ENCODE measurements at places on chromosomes 11 and 22. TPM values are rescaled to one million over a fixed set of nuclear protein-coding genes. Genes with fewer than 3 reads are reported as not detected.

- no peak for DNase-seq
These were observed 475.1 kb downstream of the BRD1 start for GRCh38 chr22:49352361-49353169.

DNA sequence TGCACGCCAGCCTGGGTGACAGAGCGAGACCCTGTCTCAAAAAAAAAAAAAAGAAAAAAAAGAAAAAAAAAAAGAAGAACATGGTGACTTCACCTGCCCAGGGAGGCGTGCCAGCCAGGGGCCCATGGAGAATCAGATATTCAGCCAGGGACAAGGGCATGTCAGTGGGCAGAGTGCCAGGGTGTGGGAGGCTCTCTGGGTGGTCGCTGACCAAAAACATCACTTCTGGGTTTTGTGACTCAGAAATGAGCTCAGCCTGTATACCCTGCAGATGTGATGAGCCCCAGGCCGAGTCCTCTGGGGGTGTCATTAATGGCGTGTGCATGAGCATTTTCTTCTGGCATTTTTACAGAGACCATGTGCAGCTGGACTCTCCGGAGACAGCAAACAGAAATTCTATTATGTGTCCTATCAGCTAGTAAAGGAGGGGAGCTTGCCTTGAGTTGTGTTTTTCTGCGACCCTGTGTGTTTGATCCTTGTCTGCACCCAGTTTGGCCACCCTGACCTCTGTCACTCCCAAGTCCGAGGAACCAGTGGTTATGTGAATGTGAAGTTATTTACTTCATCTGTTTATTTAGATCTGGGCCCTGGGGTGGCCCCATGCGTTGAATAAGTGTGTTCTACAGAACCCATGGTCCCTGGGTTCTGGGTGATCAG, 53.6 kb downstream of the BCR start:
- DNase-seq = no peak

DNA sequence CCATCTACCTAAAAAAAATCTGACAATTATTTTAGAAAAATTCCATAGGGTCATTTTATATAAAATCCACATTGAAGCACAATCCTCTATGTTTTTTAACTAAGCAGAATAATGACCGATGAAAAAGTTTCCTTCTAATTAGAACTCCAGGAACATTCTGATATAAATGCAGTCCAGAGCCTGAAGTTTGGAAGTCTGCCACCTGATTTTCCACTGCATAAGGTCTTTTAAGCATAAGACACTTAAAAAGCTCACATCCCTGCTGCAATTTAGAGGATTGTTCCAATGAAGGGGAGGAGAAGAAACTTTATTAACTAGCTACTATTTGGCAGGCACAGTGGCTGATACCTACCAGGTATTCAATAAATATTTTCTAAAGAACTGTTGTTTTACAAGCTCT, 570.3 kb upstream of the ANO5 start:
- DNase-seq = no peak

DNA sequence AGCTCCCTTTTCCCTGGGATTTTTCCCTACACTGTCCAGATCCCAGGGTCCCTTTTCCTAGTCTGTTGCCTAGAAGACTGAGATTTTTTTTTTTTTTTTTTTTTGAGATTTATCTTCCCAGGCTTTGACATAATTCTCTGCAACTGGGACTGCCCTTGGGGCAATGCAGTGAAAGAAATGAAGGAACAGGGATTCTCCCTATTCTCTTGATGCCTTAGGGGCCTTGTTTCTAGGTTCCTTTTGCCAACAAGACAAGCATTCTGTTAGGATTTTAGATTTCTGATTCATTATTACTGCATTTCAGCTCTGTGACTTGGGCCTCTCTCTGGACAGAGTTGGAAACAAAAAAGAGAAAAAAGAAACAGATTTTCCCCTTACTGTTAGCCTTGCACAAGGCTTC, 47.3 kb downstream of the QSER1 start:
- DNase-seq = no peak

GRCh38 chr11:27514076-27514475, 7.5 kb upstream of the LIN7C start:
- no peak for DNase-seq

- DNase-seq = no peak
These were observed 64.8 kb downstream of the TBC1D22A start for GRCh38 chr22:46827136-46827780.

DNA sequence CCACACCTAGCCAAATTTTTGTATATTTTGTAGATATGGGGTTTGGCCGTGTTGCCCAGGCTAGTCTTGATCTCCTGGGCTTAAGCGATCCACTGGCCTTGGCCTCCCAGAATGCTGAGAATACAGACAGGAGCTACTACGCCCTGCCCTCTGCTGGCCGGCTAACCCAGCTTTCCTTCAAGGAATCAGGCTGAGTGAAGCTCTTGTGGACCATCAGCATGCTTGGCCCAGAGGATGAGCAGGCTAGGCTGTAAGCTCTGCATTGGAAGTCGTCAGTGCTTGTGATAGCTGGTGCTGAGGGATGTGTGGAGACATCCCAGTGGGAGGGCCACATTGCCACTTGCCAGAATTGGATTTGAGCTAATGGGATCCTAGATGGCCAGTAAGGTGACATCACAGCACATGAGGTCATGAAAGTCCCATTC, 60.6 kb downstream of the MED15 start:
- DNase-seq = no peak

DNA sequence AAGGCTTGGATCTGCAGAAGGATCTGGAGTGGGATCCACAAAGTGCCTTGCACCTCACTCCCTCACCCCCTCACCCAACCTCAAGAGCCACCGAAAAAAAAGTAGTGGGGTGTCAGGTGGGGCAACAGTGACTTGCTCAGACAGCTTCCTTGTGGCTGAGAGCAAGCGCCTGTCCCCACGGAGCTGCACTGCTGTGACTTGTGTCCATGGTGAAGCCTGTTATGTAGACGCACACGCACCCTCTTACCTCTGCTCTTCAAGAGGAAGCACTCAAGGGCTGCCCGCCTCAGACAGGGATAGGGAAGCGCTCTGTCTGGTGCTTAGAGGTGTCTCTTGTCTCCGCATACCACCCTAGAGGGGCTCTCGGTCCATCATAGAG, 1.2 kb downstream of the DRD2 start:
- no peak for DNase-seq

DNA sequence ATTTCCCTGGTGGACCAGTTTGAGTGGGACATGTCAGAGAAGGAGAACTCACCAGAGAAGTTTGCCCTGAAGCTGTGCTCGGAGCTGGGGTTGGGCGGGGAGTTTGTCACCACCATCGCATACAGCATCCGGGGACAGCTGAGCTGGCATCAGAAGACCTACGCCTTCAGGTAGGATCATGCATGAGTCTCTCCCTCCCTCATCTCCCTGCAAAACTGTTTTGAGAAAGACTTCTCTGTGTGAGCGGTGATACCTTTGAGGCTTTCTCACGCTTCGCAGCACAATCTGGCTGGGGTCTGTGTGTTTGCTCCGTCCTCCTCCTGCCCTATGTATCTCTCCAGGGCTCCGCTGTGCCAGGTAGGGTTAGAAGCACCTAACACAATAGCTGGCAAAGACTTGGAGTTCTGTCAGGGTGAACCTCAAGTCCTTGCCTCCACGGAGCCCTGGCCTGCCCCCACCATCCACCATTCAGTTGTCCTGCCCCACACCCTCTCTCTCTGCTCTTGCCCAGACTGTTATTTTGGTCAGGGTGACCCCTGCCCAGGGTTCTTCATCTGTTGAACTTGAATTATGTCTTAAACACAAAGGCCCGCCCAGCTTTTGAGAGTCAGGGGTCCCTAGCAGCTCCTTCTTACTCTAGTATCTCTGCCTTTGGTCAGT, 13.4 kb downstream of the DERL3 start:
- DNase-seq = no peak

DNA sequence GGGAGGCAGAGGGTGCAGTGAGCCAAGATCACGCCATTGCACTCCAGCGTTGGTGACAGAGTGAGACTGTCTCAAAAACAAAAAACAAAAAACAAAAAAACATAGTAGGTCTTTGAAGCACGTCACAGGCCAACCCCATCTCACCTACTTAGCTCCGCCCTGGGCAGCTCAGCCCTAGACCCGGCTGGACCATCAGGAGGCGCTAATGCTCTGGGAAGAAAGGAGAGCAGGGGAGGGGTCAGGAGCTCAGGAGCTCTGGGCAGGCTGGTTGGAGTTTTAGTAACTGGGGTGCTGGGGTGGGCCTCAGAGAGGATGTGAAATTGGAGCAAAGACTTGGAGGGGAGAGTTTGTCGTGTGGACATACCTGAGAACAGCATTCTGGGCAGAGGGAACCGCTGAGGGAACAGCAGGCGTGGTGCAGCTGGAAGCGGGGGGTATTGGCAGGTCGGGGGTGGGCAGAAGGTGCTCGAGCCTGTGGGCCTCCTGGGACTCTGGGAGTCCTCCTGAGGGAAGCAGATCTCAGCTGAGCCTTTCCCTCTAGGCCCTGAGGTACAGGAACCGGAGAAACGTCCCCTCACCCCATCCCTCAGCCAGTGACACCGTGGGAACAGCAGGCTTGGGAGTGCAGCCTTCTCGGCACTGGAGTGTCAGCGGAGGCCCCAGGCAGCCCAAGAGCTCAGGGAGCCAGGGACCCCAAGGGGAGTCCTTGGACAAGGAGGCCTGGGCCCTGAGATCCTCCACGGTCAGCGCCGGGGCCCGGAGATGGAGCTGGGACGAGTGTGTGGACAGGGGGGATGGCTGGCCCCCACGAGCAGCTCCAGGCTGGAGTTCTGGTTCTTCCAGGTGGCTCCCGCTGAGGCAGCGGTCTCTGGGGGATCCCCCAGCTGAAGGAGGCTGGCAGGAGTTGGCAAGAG, 2.2 kb upstream of the RPS6KA4 start:
- DNase-seq = no peak

DNA sequence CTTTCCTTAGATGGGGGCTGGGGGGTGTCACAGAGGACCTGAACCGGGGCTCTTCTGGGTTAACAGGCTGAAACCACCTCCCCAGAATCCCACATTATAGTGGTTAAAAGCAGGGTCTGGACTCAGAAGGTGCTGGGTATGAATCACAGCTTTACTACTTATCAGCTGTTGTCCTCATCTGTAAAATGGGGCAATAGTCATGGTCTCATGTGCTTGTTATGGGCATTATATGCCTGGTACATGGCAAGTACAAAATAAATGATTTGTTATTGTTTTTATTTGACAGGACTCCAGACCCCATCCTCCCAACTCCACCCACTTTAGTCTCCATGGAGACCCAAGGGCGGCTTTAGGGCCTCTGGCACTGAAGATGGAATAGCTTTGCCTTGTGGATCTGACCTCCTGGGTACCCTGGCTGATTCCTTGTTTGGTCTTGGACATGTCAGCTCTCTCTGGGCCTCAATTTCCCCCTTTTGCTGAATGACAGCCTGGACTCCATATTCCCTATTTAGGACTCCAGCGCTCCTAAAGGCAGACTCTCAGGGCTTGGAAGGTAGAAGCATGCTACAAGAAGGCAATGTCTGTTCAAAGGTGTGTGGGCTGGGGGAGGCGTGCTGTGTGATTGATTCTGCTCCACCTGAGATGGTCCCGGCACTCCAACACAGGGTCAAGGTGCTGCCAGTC, 812 bp upstream of the SMTN start:
- no peak for DNase-seq

GRCh38 chr11:59437770-59438169, 1.5 kb downstream of the OR5A1 start:
- no peak for DNase-seq

DNA sequence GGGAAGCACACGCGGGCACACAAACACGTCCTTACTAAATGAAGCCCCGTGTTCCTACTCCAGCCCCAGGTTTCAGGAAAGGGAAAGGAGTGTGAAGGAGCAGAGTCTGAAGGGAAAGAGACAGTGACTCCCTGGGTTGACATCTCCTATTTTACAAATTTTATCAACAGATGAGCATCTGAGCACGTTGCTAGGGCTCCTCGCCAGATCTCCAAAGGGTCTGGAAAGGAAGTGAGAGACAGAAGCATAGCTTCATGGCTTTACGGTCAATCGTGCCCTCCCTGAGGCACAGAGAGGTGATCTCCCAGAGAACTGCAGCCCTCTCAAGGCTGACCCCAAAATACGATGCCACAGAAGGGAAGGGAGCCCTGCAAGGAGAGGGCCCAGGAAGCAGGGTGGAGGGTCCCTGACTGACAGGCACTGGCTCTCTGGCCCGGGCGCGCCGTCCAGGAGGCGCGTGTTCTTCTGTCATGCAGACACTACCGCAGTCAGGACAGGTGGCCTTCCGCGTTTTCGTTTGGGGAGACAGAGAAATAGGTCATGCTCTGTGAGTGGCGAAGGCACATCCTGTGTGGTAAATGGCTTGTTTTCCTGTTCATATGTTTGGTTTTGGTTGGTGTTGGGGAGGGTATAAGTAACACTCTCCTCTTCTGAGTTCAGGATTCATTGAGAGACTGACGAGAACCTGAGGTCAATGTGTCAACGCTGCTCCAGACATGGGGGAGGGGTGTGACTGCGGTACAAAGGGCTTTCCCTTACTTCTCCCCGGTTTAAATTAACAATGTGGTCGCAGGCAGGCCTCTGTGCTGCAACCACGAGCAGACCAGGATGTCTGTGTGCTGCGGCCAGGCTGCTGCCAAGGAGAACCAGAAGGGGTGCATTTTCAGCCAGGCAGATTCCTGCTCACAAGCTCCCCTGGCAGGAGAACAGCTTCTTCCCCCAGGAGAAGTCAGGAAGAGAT, 813.3 kb downstream of the OPCML start:
- no peak for DNase-seq

DNA sequence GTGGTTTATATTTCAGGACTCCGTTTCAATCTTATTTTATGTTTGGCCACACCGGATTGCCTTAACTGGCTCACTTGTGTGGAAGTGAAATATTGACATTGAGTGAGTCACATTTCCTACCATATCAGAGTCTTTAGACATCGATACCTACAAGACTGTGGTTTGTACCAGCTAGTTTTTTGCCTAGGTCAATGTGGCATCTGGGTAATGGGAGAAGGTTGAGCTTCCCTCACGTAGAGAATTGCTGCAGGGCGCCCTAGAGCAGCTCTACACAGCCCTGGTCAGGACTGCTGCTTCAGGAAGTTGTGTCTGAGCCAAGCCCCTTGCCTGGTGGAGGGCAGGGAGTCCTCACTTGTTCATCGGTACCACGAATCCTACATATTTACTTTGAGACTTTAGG, 1.6 kb downstream of the GRAMD1B start:
- DNase-seq = no peak

DNA sequence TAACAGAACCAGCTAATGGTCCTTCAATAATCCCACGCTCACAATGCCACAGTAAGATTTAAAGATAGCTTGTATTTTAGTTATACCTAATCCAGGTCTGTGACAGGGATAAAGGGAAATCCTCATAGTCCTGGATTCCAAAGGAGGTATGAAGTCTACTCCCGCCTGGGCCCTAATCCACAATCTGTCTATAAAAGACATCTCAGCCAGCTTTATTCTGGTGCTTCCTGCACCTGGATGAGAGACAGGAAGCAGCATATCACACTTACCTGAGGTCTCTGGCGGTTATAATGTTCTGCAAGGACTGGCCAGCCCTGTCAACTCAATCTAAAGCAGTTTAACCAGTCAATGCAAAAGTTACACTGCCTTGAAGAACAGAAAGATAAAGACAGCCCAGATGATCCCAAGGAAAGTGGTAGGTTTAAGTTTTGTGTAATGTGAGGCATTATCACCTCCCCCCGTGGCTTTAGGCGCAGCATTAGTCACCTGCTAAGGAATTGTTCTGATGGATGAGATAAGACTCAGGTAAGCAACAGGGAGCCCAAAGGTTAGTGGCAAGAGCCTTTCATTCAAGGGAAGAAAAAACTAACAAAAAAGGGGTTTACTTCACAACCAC, 57.6 kb downstream of the PLEKHA7 start:
- no peak for DNase-seq

GRCh38 chr11:62694455-62695167, 5.3 kb upstream of the LRRN4CL start:
- peak; percentile 89 for DNase-seq

The CSF2RB gene
- total RNA-seq = 1.8 TPM

The PARVG gene
- total RNA-seq = 2.1 TPM

The PACSIN2 gene
- 89.8 TPM for total RNA-seq

The OVOL1 gene
- not detected for total RNA-seq

The KLHDC7B gene
- not detected for total RNA-seq

The SLC15A3 gene
- total RNA-seq = 17.5 TPM
